ENCODE measurements at places on chromosomes 5 and 9.

DNA sequence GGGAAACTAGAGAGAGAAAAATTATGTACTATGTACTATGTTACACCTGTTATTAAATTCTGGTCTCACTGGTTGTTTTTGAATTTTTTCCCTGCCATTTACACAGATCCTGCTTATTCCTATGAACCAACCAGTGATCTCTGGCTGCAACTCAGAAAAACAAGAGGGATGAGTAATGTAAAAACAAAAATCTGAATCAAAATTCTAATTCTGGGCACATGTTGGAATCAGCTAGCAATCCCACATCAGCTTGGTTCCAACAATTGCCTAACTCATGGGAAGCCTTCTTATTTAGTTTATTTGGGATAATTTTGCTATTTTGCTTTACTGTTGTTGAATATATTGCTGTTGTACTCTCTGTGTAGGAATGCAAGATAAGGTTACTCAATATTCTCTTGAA lies 78.3 kb downstream of the PLK2 start:
- DNase-seq: no peak

- DNase-seq: no peak
Observed at GRCh38 chr5:38157024-38157423, 101.3 kb upstream of the EGFLAM start.

- no peak for DNase-seq
Observed at GRCh38 chr9:129835860-129836223, 584 bp downstream of the USP20 start.

DNA sequence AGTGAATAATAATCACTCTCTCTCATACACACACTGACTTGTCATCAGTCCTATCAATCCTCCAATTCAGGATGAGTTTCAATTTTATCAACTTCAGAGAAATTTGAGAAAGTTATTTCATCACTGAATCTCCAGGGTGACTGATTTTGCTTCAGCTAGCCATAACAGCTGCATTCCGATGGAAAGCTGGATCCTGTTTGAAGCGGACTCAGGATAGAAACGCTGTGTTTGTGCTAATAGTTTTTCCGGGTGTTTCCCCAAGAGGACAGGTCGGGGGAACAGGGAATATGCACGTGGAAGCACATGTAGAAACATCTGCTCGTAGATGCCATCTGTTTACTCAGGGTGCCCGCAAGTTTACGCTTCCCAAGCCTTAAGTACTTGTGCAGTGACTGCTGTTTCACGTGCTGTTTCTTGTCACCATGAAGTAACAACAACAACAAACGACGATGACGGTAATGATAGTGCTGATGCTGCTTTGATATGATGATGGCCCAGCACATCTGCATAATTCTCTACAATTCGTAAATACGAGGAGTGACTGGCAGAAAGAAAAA lies 263.7 kb upstream of the DAPK1 start:
- DNase-seq: no peak

Data from stimulated activated CD8-positive, alpha-beta memory T cell treated with anti-CD3 and anti-CD28 coated beads, Interleukin-4, amount 100 ng/mL, for 1 hour (primary cell).